ENCODE measurements at places on chromosomes 5 and 9.

DNA sequence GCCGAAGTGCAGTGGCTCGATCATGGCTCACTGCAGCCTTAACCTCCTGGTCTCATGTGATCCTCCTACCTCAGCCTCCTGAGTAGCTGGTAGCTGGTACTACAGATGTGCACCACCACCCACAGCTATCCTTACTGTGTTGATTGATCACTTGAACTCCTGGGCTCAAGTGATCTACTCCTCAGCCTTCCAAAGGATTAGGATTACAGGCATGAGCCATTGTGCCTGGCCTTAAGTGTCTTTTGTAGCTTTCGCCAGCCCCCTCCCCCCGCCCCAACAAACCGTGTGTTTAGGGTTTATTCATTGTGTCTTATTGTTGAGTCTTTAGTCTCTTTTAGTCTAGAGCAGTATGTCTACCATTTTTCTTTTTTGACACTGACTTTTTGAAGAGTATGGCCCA is 33.1 kb downstream of the SPIN1 start:
- ATAC-seq: no peak

DNA sequence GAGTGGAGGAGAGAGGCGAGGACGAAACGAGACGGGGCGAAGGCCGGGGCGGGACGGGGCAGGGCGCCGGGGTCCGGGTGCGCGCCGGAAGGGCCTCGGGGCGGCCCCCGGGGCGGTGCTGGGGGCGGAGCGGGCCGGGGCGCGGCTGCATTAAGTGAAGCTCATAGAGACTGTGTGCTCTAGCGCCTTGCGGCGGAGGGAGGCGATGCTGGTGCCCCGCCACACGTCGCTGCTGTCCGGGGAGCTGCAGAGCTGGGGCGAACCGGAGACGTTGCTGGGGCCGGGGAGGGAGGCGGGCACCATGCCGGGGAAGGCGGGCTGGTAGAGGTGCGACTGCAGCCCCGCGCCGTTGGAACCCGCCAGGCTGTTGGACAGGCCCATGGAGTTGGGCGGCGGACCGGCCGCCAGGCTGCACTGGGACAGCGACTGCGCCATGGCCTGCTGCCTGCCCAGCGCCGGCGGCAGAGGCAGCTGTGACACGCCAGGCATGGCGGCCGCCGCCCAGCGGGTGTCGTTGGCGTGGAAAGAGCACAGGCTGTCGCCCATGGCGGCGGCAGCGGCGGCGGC is 8.3 kb downstream of the OTP start:
- ATAC-seq: peak; percentile 73

GRCh38 chr5:54630738-54631359 is 113.3 kb downstream of the SNX18 start:
- ATAC-seq: no peak

DNA sequence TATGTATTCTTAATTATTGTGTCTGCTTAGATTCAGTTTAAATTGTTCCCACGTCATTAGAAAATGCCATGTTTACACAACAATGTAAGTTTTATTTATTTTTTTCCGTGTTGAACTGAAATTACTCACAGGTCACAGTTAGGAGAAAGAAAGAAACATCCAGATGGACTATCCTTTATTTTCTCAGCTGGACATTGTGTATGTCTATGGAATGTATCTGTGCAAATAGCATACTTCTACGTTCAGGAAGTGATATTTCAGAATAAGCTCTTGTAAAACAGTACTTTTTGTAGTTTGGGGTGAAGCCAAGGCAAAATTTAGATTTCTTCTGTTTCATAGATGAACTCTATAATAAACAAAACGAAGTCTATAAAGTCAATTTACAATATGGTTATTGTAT is 249.0 kb upstream of the ZNF608 start:
- ATAC-seq: no peak

- ATAC-seq: no peak
Measured at GRCh38 chr9:129230302-129230701, 52.2 kb upstream of the IER5L start.

DNA sequence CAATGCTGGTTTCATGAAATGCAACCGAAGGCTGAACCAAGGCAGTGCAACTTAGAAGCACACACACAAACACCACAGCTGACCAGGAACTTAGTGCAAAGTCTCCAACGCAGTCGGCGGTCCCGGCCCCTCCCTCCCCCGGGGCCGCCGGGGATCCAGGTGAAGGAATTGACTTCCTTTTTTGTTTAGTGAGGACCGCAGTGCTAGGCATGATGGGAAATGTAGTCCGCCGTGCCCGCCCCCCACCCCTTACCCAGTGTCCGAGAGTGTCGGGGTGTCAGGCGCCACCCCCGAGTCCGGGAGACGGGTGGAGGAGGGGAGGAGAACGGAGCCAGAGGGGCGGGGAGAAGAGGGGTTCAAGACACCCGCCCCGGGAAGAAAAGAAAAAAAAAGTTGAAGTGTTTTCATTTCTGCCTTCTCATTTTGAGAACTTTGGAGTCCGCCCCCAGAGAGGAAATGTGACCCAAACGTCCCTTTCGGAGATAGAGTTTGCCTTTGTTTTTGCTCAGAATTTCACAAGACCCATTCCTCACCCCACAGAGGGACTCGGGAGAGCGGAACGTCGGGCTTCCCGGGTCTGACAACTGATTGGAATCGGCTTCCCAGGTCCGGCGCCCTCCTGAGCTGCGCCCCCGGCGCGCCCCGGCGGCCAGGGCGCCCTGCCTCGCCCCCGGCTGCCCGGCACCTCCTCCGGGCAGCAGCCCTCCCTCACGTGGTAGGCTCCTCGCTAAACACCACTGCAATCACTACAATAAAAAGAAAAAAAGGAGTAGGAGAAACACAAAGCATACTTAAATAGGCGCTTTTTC is 2.0 kb downstream of the IER5L start:
- ATAC-seq: no peak

DNA sequence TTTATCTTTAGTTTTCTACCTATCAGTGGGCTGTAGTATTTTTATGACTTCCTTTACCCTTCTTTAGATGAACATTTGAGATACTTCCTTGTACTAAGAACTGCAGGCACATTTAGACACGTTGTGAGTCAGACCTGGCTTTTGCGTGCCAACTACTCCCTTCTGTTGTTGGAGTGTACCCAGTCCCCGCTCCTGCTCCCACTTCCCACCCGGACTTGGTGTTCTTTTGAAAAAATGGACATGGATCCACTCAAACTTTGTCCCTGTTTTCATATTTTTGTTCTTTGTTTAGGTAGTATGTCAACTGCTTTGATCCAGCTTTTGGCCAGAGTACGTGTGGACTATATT is 60.7 kb downstream of the PARP8 start:
- ATAC-seq: no peak

DNA sequence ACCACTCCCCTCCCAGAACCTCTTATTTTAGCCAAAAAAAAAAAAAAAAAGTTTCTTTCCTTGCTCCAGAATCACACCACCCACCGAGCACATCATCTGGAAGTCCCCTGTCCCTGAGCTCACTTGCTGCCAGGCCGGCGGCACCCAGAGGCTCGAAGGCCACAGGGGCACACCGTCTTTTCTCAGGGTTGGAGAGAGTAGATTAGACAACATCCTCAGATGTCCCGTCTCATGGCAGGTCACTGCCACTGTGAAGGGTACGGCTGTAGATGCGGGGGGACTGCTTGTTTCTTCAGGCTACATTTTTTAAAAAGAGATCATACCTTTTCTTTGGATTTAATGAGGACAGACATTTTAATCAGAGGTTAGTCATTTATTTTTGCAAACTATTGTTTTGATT is 109.0 kb downstream of the MVB12B start:
- no peak for ATAC-seq

DNA sequence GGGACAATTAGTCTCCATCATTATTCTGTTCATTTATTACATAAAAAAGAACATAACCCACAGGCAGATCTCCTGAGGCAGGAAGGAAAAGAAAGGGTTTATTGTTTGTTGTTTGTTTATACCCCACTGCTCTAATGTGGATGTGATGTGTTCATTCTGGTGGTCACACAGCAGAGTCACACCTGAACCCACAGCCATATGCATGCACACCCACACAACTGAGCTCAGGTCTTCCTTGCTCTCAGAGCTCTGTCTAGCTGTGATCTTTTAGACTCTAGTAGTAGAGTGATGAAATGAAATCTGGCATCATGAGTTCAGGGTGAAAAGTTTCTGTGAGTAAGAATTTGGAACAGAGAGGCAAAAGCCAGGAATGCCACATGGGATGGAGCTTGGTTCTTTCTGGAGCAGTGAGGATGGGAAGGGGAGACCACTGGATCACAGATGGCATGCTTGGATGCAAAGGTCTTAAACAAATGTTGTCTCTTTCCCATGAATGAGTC is 227.0 kb downstream of the PAPPA start:
- no peak for ATAC-seq

- ATAC-seq: no peak
Measured at GRCh38 chr9:12633016-12633765, 60.0 kb upstream of the TYRP1 start.

- no peak for ATAC-seq
Measured at GRCh38 chr9:133876144-133876543, 116.0 kb downstream of the VAV2 start.

Data from activated CD4-positive, CD25-positive, alpha-beta regulatory T cell treated with anti-CD3 and anti-CD28 coated beads, Interleukin-2, amount 50 U/mL, for 24 hours (primary cell).